Muscle of leg (tissue), 16 donors: ENCODE measurements at places on chromosomes 4 and X. TPM values are rescaled to one million over a fixed set of nuclear protein-coding genes. Genes with fewer than 3 reads are reported as not detected.

ZXDB gene
- 4.6 TPM for total RNA-seq

NPNT gene
- total RNA-seq, result 112 TPM

GRCh38 chrX:12771445-12772069 lies 19.7 kb upstream of the PRPS2 start:
- DNase-seq, result peak; percentile 14

DNA sequence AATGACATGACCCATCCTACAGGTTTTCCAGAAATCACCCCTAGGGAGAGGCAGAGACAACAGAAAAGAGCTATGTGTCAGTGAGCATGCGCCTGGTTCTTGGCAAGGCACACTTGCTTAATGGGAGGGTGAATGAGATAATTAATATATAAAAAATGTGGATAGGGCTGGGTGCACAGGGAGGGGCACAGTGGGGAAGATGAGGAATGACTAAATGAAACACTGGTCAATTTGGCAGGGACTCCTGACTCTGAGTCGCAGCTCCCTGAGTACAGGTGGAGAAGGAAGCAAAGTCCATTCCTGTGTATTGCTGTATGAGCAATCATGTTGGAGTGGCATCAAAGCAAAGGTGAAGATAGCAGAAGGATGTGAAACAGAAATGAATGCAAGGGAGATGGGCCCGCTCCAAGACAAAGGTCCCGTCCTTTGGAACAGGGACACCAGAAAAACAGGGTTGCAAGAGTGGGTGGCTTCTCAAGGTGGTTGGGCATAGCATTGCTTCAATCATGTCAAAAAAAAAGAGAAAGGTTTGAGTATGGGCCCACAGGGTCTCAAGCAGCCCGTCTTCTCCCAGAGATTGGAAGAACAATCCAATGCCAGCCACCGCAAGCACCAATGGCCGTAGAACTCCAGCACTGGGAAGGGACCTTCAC lies 278.4 kb upstream of the AGTR2 start:
- DNase-seq, result no peak

- DNase-seq, result no peak
Measured at GRCh38 chr4:155411546-155411945, 34.8 kb upstream of the MAP9 start.

DNA sequence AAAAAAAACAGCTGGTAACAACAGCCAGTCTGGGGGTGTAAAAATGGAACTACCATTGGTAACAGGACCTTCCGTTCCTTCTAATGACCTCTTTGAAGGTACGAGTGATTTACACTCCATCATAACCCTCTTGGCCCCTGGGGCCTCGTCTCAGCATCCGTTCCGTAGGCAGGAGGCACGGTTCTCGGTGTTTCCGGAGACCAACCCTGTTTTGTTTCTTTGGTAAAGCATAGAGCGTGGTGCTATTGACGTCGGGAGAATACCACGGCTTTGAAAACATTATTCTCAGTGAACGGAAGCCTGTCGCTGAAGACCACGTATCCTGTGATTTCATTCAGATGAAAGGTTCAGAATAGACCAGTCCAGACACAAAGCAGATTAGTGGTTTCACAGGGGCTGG lies 198.9 kb downstream of the ASMT start:
- DNase-seq, result no peak

DNA sequence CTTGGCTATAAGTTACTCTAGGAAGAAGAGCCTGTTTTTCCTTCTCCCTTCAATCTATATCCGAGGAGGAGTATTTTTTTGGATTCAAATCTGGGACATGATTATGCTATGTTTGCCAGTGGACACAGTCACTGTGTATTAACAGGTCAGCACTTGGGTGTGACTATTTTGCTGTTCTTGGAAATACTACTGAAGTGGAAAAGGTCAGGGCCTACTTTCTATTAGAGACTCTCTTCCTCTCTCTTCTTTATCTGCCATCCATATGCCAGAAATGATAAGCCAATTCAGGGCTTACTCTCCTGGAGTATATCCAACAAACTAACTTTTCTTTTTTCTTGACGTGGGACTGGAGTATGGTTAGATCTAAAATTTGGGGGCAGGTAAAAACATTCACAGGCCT lies 40.5 kb downstream of the MID1IP1 start:
- DNase-seq, result peak; percentile 57
